Stimulated activated CD8-positive, alpha-beta memory T cell treated with anti-CD3 and anti-CD28 coated beads, Interleukin-7, amount 100 ng/mL, for 48 hours (primary cell): ENCODE measurements at places on chromosomes 4 and X.

DNA sequence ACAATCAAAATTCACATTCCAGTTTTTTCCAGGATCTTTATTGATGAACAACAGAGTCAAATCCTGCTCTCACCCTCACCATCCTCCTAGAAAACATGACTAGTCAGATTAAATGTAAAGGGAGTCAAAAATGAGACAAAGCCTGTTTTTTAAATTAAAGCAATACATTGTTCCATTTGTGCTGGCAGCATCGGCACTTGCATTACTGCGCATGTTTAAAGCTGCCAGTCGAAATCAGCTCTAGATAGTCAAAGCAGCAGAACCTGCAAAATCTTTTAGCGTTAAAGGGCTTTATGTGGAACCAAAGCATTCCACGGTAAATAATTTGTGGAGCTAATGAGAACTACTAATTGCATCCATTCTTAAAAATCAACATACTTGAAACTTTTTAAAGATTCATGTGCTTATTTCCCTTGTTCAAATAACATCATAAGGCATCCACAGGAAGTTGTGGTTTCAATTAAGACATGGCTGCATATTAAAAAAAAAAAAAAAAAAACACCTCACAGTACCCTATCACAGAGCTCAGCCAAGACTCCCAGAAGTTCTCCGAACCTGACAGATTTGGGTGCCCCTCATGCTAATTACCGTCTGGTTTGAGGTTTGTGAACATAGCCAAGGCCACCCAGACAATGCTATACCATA is 82.2 kb downstream of the SH3KBP1 start:
- no peak for DNase-seq

DNA sequence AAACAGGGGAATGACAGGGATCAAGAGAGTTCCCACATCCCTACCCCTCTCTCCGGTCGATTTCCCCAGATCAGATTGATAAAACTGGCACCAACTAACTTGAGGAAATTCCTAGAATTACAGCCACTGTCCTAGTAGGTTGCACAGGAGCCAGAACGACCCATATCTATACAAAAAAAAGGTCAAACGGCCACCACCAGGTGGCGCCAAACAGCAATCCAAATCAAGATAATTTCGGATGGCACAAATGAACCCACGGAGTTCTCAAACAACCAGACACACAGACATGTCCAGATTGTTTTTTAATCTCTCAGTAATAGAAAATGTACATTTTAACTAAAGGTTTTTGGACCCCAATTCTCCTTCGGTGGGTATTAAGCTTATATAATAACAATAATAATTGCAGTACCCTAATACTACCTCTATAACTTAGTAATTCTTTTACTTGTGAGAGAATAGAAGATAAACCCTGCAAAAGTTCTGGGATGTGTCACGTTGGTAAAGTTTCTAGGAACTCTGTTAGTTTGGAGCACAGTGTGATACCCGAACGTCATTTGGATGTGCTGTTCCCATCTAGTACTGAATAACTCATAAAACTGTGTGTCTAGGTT is 212.6 kb downstream of the SPOCK3 start:
- DNase-seq, result no peak

DNA sequence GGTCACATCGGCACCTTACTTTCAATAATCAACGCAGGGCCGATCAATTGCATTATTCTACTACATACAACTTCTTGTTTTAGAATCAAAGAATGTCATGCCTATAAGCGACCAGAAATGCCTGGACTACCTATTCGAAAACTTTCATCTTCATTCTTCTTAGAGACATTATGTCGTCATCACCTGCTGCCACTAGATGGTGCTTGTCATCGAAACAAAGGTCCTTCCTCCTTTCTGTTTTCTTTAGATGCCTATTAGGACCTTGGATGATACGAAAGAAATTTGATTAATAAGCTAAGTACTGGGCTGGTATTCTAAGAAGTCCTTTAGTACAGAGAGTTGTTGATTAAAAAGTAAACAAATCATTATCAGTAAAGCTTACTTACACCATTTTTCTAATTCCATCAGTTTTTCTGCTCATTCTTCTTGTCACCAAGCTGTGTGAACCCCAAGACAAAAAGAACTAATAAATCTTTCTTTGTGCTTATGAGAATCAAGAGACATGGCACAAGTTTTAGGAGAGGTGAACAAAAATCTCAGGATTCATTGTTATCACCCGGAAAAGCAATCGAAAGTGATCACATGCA is 154.5 kb upstream of the SLC4A4 start:
- DNase-seq, result no peak

DNA sequence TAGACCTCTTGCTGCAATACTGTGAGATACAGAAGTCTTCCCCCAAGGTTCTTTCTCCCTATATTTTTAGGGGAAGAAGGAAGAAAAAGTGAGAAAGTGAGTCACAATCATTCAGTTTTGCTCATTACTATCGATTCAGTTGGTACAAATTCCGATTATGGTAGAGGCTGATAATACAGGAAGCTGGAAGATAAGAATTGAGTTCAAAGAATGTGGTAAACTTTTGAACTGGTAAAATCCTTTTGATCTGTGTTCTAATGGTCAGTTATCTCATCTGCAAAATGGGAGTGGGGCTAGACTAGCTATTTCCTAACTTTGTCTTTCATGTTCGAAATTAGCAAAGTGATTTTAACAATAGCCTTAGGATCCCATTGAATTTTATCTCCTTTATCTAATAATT is 101.4 kb upstream of the FAT1 start:
- no peak for DNase-seq

GRCh38 chrX:111837197-111837596 is 38.8 kb upstream of the TRPC5OS start:
- DNase-seq, result no peak

DNA sequence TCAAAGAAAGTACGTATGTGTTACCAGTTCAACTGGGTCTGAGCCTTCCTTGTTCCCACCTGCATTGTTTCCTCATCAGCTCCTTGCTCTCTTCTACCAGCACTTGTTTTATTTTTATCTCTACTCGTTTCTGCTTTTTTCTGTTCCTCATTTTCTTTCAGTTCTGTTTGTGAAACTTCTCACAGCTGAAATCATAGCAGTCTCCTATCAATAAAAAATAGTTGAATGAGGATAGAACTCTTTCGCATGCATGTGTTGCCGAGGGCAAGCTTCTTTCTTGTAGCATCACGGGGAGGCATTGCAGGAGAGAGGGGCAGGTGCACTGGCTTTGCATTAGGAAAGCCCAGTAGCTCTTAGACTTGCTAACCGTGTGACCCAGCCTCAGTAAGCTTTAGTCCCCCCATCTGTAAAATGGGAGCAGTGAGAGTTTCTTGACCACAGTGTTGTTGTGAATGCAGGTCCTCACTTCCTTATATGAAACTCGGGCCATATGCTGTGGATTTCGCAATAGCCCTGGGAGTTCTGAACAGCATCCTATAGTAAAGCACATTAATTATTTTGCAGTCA is 24.7 kb downstream of the OFD1 start:
- no peak for DNase-seq

- no peak for DNase-seq
Measured at GRCh38 chr4:53050361-53050774, 188.3 kb downstream of the RASL11B start.
